Activated naive CD4-positive, alpha-beta T cell treated with anti-CD3 and anti-CD28 coated beads, Interleukin-2, amount 10 ng/mL, durations not matched to agents 7 days and 5 days (primary cell): ENCODE measurements at places on chromosomes 6 and 20.

DNA sequence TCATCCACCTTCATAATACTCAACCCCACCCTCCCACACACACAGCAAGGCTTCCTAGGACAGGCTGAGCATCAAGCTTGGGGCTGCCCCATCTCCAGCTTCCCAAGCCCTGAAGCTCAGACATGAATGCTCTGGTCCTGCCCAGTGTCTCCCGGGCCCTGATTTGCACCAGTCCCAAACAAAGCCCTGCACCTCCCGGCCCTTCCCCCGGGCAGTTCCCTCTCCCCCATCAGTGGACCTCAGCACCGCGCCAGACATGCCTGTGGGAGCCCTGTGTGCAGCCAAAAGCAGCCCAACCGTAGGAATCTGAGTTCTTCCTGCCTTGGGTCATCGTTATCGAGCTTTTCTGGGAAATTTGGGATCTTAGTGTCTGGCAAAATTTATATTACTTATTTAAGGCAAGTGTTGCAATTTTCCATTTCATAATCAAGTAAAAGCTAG lies 63.5 kb downstream of the THBS2 start:
- DNase-seq = no peak

- DNase-seq = no peak
Measured at GRCh38 chr6:37306624-37307222, 47.1 kb upstream of the RNF8 start.

GRCh38 chr6:110033749-110034666 lies 55.9 kb downstream of the GPR6 start:
- DNase-seq = no peak

GRCh38 chr6:44312901-44313788 lies at the start of gene AARS2:
Gene AARS2 (minus strand): TSS chr6:44313347. CDS start chr6:44313323, 24 bp downstream.
- peak; percentile 93 for DNase-seq

GRCh38 chr6:43713643-43714310 lies 26.2 kb upstream of the MRPS18A start:
- DNase-seq = no peak

GRCh38 chr20:25160467-25160866 lies 35.0 kb upstream of the ENTPD6 start:
- DNase-seq = no peak

- DNase-seq = no peak
Measured at GRCh38 chr6:84976526-84977362, 212.3 kb upstream of the TBX18 start.

GRCh38 chr20:35515949-35516645 lies 13.4 kb downstream of the C20orf173 start:
- no peak for DNase-seq
